ENCODE measurements at places on chromosomes 7 and 10. TPM values are rescaled to one million over a fixed set of nuclear protein-coding genes. Genes with fewer than 3 reads are reported as not detected.

- DNase-seq: no peak
These were observed 82.4 kb downstream of the NKX6-2 start for GRCh38 chr10:132703419-132704007.

- DNase-seq: no peak
These were observed 44.6 kb downstream of the COL17A1 start for GRCh38 chr10:104040862-104041789.

- no peak for DNase-seq
These were observed 46.2 kb upstream of the AP5Z1 start for GRCh38 chr7:4729266-4729665.

- DNase-seq: no peak
These were observed 319.4 kb upstream of the GALNT17 start for GRCh38 chr7:70812511-70812910.

EPDR1 gene
- total RNA-seq: 86.6 TPM

DNA sequence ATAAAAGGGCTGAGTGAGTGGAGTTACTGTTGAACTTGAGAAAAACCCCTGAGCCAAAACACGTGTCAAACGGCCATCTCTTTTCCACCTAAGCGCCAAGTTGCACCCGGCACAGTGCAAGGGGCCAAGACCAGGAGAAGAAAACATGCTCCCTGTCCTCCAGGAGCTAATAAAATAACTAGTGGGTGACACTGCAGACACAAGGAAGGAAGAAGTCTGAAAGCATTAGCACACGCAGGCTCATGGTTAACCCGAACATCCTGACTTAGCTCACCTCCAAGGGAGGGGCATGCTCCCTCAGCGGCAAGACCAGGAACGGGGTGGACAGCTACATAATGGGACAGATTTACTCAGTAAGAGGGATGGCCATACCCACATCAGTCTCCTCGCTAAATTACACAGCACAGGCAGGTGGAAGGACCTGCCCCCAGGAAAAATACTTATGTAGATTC lies 65.0 kb downstream of the PIP4K2A start:
- no peak for DNase-seq

DNA sequence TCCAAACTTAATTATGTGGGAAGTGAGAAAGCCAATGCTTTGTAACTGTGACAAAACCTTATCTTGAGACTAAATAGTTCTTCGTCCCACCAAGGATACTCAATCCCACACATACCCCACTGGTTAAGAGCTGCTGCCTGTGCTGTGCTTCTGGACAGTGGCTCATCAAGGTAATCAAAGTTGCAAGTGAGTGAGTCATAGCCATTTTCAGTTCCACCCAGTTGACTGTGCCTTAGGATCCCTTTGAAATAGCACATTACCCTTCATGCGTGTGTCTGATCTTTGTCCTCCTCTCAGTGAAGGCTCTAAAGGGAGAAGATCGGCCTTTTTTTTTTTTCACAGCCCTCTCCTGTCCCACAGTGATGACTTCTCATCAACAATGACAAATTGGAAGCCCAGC lies 706.0 kb upstream of the AUTS2 start:
- DNase-seq: no peak

- no peak for DNase-seq
These were observed 271.6 kb downstream of the RPS24 start for GRCh38 chr10:78305311-78305710.

GRCh38 chr10:130806426-130806825 lies 505.1 kb downstream of the TCERG1L start:
- DNase-seq: no peak

CPA2 gene
- total RNA-seq: 0.87 TPM

Measured in Panc1 (cell line).